ENCODE measurements at places on chromosomes 16 and 17.

- no peak for DNase-seq
These were observed 5.2 kb downstream of the ZNF646 start for GRCh38 chr16:31079342-31079944.

DNA sequence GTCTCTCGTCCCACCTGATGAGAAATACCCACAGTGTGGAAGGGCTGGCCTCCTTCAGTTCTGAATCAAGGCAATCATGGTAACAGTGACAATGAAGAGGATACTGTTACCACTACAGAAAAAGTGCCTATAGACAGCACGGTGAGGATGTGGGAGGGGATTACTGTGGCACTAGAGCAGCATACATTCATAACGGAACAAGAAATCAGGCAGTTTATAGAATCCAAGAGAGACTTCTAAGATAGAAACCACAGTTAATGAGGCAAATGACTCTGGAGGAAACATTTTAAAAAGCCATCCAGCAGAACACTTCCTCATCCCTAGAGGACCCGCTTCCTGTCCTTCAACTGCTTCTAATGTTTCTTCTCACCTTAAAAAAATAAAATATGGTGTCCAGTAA lies 2.7 kb downstream of the RUSF1 start:
- no peak for DNase-seq

GRCh38 chr17:35568561-35568960 lies 7.9 kb upstream of the SLFN14 start:
- DNase-seq = peak; percentile 43

DNA sequence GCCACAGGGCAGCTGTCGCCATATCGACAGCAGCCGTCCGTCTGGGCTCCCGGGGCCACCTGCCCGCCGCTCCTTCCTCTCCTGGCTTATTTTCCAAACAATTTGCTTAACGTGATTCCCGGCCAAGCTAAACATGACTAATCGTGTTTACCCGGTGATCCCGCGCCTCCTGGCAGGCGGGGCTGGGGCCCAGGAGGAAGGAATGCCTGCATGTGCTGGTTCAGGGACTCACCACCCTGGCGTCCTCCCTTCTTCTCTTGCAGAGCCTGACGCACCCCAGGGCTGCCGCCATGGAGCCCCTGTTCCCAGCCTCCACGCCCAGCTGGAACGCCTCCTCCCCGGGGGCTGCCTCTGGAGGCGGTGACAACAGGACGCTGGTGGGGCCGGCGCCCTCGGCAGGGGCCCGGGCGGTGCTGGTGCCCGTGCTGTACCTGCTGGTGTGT lies 6.1 kb downstream of the SSTR5 start:
- DNase-seq = no peak

GRCh38 chr16:85491058-85491771 lies 121.9 kb upstream of the GSE1 start:
- peak; percentile 26 for DNase-seq

All from activated CD4-positive, alpha-beta T cell treated with anti-CD3 and anti-CD28 coated beads, Interleukin-2, amount 10 ng/mL, durations not matched to agents 7 days and 5 days (primary cell).